NCI-H146 (cell line): ENCODE measurements at places on chromosomes 3 and 15.

- DNase-seq = no peak
These were observed 49.5 kb downstream of the SMAD6 start for GRCh38 chr15:66751579-66751978.

- peak; percentile 23 for DNase-seq
These were observed 66.3 kb upstream of the IQSEC1 start for GRCh38 chr3:13139471-13140065.

DNA sequence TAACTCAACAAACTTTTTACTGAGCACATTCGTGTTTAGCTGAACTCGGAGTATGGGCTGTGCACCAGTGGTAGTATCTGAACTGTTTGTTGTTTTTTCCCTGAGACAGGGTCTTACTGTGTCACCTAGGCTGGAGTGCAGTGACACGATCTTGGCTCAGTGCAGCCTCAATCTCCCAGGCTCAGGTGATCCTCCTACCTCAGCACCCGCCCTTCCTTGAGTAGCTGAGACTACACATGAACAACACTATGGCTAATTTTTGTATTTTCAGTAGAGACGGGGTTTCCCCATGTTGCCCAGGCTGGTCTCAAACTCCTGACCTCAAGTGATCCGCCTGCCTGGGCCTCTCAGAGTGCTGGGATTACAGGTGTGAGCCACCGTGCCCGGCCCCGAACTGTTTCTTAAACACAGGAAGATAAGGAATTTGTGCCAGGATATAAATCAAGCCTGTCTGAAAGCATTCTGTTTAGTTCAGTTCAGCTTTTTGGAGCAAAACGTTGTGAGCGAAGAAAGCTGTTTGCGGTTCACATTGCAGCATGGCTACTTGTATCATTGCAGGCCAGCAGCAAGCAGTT, 40.4 kb upstream of the SKOR1 start:
- no peak for DNase-seq

DNA sequence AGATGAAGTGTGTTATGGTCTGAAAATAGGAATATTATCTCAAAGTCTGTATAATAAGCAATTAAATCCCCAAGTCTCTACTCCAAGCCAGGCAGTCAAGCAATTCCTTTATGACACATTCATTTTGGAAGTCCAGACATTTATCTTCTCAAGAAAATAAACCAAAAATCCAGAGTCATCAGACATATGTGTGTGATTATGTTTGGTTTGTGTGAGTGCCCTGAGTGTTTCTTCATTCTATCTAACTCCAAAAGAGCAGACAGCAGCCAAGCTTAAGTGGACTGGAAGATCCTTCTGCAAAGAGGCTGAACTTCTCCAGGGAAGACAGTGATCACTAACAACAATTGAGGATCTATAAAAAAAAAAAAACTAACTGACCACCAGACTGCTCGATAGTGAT, 239.8 kb downstream of the STAG1 start:
- no peak for DNase-seq

DNA sequence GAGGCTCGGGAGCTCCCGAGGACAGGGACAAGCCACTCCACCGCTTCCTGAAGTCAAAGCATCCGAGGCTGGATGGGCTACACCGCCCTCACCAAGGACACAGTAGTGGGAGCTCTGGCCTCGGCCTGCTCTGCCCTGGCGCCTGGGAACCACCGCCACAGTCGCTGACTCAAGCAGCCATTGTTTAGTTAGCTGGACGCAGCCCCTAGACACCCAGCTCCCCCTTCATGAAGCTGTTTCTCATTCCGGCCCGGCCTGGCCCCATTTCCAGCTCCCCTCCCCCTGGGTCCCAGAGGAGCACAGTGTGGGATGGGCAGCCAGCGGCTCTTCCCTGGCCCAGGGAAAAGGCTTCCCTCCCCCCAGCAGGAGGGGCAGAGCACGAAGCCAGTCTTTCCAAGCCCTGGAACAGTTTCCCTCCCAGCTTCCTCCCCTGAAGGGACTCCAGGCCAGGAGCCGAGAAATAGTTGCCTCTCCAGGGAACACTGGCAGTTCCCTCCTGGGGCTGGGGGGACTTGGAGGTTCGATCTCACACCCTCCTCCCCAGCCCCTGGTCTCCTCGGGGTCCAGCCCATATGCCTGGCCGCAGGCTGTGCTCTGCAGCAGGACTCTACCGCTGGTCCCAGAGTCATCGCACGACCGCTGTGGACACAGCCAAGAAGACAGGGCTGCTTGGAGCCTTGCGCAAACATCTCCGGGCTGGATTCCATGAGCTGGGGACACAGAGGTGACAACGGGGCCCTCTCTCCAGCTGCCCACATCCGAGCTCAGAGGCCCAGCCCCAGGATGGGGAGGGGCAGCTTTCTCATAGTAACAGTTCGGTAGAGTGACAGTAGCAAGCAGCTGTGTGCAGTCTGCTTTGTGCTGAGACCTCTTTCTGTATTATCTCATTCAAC, 10.0 kb downstream of the PLXND1 start:
- DNase-seq = peak; percentile 15

DNA sequence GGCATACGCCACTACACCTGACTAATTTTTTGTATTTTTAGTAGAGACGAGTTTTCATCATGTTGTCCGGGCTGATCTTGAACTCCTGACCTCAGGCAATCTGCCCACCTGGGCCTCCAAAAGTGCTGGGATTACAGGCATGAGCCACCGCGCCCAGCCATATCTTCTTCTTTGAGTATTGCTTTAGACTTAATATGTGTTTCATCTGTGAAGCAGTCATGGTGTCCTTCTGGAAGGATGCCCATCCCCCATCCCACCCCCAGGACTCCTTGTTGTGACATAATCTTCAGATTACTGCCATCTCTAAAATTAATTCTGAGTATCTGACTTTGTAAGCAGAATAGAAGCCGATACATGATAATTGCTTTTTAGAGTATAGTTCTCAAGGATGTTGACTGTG, 57.7 kb downstream of the KLHL25 start:
- no peak for DNase-seq

DNA sequence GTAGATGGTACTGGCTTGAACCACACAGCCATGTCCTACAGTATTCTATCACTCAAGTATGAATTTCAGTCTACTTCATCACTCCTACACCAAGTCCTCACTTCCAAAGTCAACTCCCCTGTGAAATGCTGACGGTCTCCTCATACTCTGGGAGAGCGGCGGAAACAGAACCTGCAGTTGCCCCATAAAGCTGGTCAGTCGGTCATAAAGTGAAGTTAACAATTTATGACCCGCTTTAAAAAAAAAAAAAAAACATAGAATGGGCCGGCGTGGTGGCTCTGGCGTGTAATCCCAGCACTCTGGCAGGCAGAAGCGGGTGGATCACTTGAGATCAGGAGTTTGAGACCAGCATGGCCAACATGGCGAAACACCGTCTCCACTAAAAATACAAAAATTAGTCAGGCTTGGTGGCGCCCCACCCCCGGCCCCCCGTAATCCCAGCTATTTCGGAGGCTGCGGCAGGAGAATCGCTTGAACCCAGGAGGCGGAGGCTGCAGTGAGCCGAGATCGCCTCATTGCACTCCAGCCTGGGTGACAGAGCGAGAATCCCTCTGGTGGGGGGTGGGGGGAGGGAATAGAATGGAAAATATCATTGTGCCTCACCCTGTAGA, 2.1 kb downstream of the TRANK1 start:
- DNase-seq = no peak

GRCh38 chr3:13420045-13420830, at the start of gene NUP210:
TSS of gene NUP210 (minus strand) at chr3:13420322. CDS start at chr3:13420226, 96 bp downstream.
- DNase-seq = peak; percentile 73

DNA sequence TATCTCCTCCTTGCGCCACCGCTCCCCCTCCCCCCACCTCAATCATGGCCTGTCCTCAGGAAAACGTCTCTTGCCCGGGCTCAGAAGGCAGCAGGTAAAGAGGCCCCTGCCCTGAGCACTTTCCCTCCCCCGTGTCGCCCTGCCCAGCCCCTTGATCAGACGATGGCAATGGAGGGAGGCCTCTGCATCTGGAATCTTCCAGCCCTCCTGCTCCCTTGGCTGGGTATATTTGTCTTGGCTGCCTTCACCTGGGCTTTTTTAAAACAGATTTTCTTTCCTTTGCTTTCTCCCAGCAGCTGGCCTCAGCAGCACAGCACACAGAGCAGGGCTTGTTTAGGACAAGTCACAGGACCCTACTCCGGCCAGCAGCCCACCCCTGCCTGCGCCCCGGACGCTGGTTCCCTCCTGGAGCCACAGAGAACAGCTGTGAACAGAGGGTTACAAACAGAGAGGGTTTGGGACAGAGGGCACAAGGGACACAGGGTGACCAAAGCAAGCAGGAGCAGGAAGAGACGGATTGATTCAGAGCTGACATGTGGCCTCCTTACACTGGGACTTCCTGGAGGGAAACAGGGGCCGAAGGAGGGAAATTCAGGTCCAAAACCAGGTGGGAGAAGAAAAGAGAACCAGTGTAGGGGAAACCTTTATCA, 78.7 kb downstream of the ISG20 start:
- no peak for DNase-seq

DNA sequence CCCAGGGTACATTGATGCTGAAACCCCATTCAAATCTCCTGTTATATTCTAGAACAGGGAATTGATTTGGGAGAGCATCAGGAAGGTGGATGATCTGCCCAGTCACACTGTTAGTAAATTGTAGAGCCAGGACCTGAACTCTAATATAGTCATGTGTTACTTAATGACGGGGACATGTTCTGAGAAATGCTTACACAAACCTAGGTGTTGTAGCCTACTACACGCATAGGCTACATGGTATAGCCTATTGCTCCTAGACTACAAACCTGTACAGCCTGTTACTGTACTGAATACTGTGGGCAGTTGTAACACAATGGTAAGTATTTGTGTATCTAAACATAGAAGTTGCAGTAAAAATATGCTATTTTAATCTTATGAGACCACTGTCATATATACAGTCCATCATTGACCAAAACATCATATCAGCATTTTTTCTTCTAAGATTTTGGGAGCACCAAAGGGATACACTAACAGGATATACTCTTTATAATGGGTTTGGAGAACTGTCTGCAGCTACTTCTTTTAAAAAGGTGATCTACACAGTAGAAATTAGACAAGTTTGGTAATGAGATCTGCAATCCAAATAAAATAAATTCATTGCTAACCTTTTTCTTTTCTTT, 5.8 kb downstream of the B2M start:
- DNase-seq = no peak

GRCh38 chr3:126758026-126758425, 54.0 kb downstream of the CHCHD6 start:
- peak; percentile 47 for DNase-seq

GRCh38 chr3:62293051-62293780, 80.1 kb downstream of the FEZF2 start:
- no peak for DNase-seq

DNA sequence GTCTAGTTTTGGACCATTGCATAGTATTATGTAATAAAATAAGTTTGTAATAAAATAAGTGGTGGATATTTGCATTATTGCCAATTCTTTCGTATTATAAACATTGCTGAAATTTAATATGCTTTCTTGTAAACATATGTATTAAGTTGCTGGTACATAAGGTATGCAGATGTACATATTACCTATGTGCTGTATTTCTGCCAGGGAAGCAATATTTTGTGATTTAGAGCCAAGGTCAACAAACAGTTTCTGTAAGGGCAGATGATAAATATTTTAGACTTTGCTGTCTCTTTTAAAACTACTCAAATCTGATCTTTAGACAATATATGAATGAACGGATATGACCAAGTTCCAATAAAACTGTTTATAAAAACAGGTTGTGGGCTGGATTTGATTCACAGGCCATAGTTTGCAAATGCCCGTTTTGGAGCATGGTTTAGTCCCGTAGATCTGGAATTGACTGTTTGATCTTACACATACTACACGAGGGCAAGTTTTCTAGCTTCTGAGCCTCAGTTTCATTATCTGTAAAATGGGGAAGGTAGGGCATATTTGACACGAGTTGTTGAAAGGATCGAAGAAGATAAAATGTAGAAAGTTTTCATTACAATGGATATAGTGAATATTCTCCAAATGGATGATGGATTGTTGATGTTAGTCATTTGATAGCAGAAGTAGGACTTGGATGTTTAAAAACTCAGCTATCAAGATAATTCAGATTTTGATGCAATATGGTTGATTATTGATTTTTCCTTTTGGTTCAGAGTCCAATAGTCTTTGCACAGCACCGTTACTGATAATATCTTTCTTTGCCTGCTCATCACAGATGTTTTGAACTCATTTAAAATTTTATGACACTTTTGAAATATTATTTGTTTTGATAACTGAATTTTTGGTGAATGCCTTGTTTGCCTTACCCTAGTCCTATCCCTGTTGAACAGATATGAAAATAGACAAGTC, 394.6 kb downstream of the FEZF2 start:
- no peak for DNase-seq

GRCh38 chr3:27688053-27688452, 34.1 kb downstream of the EOMES start:
- no peak for DNase-seq

DNA sequence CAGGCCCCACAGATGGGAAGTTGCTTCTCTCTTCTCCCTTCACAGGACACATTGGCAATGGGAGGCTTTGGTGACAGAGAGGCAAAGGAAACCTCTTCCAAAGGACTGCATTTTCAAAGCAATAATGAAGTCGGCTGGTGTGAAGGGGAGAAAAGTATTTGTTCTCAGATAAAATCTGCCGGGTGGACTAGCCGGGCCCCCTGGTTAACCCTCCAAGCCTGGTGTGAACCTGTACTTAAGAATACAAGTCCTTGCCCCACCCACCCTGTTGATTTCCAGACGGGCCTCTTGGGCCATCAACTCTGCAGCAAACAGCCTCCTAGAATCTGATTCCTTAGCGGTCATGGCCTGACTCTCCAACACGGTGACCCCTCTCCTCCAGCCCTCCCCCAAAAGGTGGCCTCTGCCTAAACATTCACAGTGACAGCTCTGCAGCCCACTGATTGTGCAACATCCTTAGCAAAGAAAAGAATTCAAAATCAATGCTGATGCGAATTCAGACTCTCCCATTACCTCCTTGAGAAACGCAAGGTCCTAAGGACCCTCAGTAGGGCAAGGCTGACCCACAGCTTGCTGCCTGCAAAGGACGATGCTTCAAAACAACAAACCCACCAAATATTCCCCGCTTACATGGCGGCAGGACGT, 9.9 kb downstream of the TLE3 start:
- no peak for DNase-seq

DNA sequence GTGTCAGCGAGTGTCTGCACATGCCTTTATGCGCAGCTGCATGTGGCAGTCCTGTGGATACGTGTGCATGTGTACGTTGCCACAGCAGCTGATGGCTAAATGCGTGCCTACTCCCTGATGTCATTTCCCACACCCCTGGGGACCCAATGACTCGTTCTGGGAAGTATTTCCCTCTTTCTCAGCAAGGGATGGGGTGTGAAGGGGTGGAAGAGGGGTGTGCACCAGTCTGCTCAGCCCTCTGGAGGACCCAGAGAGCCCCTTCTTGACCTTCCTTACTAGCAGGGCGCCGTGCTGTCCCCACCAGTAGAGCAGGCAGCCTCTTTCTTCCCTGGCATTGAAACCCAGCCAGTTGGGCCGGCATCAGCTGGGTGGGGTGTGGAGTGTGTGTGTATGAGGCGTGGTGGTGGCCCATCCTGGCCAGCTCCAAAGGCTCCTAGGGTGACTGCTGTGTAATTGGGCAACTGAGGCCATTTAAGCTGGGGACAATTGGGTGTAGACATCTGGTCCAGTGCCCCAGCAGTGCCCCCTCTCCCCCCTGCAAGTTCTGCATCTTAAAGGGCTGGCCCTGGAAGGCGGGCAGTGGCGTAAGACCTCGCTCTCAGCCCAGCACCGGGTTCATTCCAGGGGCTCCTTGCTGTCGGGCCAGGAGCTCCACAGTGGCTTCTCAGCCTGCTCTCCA, 19.2 kb downstream of the SNX33 start:
- peak; percentile 2 for DNase-seq
